CD4-positive, alpha-beta T cell treated with Interferon gamma for 1 hour (primary cell): ENCODE measurements at places on chromosomes 7 and 10.

GRCh38 chr10:62618576-62619412 lies 185.7 kb upstream of the ADO start:
- peak; percentile 69 for DNase-seq

DNA sequence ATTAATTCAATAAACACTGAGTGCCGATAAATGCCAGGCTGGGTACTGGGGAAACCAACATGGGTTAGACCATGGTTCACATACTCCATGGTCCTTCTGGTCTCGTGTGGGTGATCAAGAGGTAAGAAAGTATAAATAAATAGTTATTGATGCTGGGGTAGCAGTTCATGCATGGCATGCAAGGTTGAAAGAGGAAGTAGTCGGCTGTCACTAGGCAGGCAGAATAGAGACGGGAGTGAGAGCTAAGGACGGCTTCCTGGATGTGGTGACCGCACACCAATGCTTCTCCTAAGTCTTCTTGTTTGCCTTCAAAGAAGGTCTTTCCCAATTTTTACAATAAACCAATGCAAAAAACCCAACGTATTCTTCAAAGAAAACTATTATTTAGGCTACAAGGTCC lies 208.6 kb downstream of the ADAM12 start:
- peak; percentile 6 for DNase-seq

DNA sequence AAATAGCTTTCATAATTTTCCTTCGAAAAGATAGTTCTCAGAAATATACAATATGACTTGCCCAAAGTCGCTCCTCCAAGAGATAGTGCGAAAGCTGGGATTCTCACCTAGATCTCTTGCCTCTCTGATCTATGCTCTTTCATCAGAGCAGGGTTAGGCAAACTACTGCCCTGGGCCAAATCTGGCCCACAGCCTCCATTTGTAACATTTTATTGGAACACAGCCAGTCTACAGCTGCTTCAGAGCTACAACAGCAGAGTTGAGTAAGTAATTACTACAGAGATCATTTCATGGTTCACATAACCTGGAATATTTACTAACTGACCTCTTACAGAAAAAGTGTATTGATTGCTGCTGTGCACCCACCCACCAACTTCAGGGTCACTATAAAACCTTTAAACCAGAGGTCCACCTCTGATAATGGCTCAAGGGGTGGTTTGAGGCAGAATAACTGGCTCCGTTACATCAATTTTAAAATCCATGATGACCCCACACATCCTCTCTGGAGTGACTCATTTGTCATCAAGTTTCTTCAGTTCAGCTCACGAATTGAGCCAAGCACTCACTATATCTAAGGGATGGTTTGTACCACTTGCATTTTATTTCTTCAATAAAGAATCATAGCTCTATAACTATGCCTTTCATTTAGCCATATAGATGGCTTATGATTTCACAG lies 1019.0 kb downstream of the XPNPEP1 start:
- no peak for DNase-seq

DNA sequence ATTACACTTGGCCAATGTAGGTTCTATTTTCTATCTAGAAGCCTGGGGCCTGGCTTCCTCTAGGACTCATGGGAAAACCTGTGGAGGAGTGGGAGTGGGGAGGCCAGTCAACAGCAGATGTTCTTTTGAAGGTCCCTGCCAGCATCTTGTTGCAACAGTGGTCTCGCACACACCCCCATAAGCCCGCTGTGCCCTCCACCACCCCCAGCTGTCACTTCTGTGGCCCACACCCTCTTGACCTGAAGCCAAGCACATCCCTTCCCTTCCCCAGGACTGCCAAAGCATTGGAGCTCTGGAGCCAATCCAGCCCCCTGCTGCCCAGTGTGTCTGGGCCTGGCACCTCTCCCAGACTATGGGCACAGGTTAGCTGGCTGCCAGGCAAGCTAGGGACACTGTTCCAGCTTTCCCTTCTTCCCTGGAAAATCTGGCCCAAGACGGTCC lies 1.9 kb upstream of the STX1A start:
- no peak for DNase-seq

GRCh38 chr7:2438186-2438585 lies 34.8 kb downstream of the CHST12 start:
- DNase-seq, result no peak

DNA sequence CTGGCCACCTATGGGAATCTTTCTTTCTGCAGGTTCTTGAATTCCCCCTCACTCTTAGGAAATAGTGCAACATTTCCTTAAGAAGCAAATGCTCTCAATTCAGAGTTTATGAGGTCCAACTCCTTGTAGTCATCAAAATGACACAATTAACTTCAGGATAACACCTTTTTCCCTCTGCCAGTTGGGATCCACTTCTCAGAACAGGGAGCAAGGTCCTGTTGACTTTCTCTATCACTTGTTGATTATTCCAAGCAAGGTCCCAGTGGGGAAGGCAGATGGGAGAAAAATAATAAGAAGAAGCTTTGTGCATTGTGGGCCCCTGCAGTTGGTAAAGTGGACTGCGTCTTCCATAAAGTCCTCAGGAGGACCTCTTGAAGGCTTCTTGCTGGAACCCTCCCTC lies 315.6 kb upstream of the NPSR1 start:
- no peak for DNase-seq

GRCh38 chr10:30596013-30596412 lies 33.5 kb downstream of the LYZL2 start:
- no peak for DNase-seq

GRCh38 chr10:131676046-131676799 lies 224.6 kb upstream of the PPP2R2D start:
- no peak for DNase-seq

GRCh38 chr10:34176351-34176750 lies 638.7 kb downstream of the PARD3 start:
- no peak for DNase-seq

- no peak for DNase-seq
These were observed 269.7 kb downstream of the ZMYND11 start for GRCh38 chr10:404991-405390.

DNA sequence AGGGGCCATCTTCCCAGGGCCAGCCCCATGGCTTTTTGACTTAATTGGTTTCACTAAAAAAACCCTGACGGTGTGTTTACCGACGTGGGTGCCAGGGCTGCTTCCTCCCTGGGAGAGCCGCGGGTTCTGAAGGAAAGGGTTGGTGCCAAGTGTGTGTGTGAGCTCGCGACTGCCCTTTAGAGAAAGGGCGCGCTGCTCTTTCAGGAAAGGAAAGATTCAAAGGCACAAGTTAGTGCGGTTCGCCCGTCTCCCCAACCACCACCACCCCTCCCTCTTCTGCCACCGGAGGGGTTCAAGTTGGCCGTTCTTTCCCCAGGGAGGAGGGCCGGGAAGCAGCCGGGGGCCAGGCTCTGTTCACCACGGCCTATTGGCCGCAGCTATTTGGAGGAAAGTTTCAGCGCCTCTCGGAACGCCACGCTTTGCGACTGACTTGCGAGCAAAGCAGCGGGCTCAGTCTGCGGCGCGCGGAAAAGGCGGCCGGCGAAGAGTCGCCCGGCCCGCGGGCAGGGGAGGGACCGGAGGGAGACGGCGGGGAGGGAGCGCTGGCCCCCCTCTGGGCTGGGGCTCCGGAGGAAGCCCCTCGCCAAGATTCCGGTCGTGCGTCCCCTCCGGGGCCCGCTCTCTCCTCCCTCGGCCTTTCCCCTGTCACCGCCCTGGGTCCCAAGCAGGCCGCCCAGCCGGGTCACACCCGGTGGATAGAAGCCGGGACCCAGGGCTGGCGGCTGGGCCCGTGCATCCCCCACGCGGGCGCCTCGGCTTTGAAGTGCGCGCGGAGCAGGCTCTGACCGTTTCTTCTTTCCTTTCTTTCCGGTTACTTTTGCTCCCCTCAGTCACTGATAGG lies 165.9 kb upstream of the PPP1R3A start:
- no peak for DNase-seq

DNA sequence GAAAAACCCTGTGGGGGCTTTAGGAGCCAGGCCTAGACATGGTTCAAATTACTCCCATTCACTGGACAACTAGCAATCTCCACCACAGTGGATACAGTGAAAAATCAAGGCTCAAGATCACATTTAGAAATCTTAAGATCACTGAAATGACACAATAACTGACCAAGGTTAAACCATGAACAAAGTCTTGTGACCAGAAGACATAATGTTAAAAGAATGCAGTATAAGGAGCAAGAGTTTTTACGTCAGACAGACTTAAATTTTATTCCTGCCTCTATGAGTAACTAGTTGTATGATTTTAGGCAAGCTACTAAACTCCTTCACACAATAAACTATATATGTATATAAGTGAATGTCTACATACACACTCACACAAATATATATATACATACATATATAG lies 68.5 kb downstream of the MICU1 start:
- DNase-seq, result no peak

DNA sequence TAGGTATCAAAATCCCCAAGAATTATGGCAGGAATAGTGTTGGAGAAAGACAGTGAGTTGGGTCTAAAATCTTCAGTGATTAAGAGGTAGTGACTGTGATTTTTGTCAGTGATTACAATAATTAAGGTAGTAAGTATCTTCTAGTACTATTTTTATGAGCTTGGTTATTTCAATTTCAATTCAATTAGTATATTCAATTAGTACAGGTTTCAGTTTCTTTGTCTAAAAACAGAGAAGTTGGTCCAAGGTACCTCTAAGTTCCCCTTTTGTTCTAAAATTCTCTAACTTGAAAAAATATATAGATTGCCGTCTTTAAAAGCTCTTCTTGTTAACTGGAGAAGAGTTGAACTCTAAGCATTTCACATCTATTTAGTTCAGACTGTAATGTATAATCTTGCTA lies 82.9 kb downstream of the OTUD1 start:
- no peak for DNase-seq

DNA sequence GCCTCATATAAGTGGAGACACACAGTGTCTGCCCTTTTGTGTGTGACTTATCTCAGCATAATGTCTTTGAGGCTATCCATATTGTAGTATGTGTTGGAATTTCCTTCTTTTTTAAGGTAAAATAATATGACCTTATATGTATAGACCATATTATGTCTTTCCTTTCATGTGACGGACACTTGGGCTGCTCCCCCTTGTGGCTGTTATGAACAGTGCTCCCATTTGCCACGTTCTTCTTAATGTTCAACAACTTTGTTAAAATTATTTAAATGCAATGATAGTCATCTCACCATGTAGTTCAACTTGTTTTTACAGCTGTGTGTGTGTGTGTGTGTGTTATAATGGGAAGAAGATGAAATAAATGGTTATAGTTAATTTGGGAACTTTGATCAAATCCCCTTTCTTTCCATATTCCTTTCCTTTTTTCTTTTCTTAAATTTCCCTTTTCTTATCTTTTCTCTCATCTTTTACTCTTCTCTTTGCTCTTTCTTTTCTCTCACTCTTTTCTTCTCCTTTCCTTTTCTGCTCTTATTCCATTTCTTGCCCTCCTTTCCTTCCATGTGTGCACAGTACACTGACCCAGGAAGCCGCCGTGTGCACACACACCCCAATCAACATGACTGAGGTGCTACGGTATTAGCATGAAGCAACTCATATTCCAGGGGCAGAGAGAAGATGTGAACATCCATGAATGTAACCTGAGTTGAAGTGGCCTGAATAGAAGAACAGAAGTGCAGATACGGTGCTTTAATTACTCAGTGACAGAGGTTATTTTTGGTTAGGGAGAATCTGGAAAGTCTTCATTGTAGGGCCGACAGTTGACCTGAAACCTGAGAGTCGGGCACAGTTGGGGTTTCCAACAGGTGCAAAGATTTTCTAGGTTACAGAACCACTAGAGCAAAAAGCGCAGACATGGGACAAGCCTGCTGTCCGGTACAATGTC lies 596.6 kb downstream of the SDK1 start:
- peak; percentile 38 for DNase-seq

DNA sequence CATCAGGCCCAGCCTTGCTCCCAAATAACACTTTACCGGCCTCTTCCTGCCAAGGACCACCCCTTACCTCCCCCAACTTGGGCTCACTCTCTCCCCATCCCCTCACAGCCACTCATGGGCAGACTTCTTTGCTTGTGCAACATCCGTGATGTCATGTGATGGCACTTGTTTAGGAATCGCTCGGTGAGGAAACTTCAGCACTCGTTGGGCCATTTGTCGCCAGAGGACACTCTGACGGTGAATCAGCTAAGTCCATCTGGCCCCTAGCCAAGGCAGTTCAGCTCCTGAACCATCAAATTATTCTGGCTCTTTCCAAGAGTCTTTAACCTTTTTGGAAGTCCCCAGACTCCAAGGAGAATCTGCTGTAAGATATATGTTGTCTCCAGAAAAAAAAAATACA lies 19.2 kb downstream of the BTBD16 start:
- DNase-seq, result no peak

DNA sequence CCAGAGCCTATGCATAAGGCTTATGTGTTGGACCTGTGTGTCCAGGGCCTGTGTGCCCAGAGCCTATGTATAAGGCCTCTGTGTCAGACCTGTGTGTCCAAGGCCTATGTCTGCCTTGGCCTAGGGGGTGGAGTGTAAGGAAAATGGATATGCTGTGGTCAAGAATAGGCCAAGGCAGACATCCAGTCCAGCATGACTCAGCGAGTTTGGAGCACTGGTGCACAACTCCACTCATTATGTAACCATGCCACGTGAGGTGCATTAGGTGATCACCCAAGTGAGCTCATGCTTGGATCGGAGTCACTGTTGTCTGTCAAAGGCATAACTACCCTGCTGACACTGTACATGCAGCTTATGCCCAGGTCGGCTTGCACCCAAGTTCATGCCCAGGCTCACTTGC lies 238.9 kb downstream of the CACNA2D1 start:
- no peak for DNase-seq

DNA sequence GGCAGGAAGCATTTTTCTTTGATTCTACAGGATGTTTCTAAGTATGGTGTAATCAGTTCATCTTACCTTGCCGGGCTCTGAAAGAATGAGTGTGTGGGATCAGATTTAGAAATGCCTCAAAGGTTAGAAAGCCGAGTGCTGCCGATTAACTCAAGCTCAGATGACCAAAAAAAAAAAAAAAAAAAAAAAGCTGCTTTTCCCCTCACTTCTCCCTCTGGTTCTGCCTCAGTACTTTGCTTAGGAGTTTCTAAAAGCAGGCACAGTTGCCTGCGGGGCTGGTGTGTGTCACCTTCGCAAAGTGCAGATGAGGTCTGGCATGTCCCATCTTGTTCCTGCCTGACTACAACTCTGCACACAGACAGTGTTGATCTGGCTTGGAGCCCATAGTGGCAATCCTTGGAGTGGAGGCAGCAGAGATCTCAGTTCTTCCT lies 47.0 kb downstream of the KIAA1217 start:
- no peak for DNase-seq

GRCh38 chr10:60086421-60086820 lies 180.1 kb upstream of the CCDC6 start:
- DNase-seq, result no peak

DNA sequence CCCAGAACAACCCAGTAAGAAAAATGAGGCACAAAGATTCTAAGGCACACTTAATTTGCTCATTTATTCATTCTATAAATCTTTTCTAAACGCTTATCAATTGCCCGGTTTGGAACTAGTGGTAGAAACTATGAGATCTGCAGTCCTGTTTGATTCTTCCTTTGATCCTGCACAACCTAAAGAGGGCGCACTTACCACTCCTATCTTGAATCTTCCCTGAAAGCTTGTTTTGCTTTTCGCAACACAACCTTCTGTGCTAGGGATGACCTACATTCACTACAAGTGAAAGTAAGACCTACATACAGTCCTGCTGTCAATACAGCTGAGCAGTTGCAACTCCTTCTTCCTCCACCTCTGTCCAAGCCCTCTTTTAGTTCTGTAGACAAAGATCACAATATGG lies 12.6 kb upstream of the ARL4A start:
- peak; percentile 41 for DNase-seq
